ENCODE measurements at places on chromosomes 1 and 21. TPM values are rescaled to one million over a fixed set of nuclear protein-coding genes. Genes with fewer than 3 reads are reported as not detected.

DNA sequence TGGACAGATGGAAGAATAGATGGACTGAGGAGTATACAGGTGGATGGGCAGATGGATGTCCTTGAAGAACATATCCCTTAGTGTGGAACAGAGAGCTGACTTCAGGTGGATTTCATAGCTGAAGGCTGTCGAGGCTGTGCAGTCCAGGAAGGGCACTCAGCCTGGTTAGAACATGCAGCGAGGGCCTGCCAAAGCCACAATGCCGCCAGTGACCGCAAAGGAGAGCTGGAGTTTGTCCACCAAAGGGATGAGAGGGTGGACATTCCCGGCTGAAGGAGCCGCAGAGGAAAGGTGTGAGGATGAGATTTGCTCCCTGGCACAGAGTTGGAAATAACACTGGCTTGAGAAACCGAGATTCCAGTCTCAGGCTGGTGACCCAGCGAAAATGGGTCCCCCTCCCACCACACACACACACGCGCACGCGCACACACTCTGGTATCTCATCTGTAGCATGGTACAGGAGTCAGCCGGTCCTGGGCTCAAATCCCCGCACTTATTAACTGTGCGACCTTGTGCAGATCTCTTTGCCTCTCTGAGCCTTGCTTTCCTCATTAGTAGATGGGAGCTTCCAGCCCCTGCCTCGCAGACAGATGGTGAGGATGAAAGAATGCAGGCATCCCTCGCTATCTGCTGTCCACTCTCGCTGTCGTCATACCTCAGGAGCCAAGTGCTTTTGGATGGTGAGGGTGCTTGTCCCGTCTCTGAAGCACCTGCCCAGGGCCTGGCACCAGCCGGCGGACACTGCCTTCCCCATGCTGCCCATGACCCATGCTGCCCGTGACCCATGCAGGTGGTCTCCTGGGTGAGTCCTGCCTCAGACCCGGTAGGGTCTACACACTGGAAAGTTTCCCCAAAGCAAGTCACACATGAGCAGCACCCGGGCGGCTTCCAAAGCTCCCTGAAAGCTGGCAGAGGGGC is 26.8 kb upstream of the EFHD2 start:
- no peak for DNase-seq

FABP3 gene
- 39.3 TPM for total RNA-seq

SFN gene
- total RNA-seq: 0.35 TPM

MROH7 gene
- total RNA-seq: 20.9 TPM

KCNA10 gene
- total RNA-seq: not detected

FCGR2B gene
- total RNA-seq: 14.3 TPM

- DNase-seq: no peak
Measured at GRCh38 chr21:26818906-26819305, 26.3 kb downstream of the ADAMTS1 start.

- DNase-seq: no peak
Measured at GRCh38 chr1:165807613-165808012, 19.8 kb upstream of the UCK2 start.

DNA sequence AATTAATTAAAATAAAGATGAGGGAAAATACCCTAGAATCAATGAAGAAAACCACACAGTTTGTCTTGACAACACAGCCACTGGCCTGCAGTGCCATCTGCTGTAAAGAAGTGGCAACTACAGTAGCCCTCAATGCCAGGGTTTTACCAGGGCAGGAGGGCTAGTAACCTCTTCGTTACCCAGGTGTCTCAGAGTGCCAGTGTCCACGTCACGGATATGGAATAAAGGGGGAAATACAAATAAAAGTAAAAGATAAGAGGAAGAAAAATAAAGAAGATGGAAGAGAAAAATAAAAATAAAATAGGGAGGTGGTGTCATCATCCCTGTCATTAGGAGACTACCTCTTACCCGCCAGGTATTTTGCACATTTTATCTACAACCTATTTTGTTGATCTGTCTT is 14.2 kb upstream of the SLC44A3 start:
- DNase-seq: peak; percentile 65

IL10 gene
- total RNA-seq: 0.25 TPM

SOX13 gene
- 33.5 TPM for total RNA-seq

GRCh38 chr21:27636656-27637055 is 669.8 kb upstream of the ADAMTS5 start:
- no peak for DNase-seq

DNA sequence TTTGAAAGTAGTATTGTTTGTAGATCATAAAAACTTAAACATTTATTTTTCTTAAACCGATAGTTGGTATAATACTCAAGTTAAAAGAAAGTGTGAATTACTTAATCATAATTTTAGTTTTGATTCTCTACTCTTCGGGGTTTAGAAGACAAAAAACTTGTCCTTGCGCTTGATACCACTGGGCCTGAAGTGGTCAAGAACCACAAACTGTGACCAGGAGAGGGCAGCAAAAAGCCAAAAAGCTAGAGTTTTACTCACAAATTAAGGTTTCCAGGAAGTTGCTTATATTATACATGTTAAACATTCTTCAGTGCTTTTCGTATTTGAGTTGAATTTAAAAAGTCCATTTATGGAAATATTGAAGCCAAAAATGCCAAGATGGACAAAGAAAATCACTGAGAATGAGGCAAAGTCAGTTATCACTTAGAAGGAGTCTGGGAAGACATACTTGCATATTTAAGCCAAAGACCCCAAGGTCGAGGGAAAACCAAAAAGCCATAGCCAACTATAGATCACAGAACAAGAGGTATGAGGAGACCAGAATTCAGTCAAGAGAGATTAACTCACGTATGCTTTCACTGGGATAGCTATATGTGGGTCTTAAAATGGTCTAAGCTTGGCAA is 34.2 kb downstream of the EFCAB7 start:
- DNase-seq: no peak

GRCh38 chr1:218259800-218260199 is 25.3 kb upstream of the RRP15 start:
- DNase-seq: no peak

GRCh38 chr1:67285780-67286488 is 21.7 kb upstream of the IL12RB2 start:
- no peak for DNase-seq

- no peak for DNase-seq
Measured at GRCh38 chr1:145751491-145752037, 32.3 kb downstream of the CD160 start.

PERM1 gene
- 0.07 TPM for total RNA-seq

SERPINC1 gene
- 1.1 TPM for total RNA-seq

GRCh38 chr1:192588546-192588945 is 13.0 kb downstream of the RGS1 start:
- DNase-seq: no peak

- no peak for DNase-seq
Measured at GRCh38 chr1:237685551-237685950, 205.2 kb downstream of the ZP4 start.

GRCh38 chr1:110502402-110503151 is 16.4 kb downstream of the KCNA10 start:
- no peak for DNase-seq

DNA sequence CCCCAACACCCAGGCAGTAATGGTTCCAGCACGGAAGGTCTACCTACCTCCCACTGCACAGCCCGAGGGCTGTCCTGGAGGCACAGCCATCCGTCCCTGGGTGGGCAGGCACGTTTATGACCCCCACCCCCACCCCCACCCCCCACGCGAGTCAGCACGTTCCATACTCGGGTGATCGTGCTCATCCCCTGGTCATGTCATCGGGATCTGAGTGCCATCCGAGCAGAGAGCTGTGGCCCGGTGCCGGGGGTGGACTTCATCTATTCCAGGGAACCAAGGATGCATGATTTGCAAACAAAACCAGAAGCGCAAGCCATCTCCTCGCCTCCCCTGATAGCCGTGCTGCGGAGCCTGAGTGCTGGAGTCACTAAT is 1.1 kb downstream of the TSPEAR start:
- no peak for DNase-seq

Measured in ovary (tissue), 10 donors.